ENCODE measurements at places on chromosomes 4 and X.

DNA sequence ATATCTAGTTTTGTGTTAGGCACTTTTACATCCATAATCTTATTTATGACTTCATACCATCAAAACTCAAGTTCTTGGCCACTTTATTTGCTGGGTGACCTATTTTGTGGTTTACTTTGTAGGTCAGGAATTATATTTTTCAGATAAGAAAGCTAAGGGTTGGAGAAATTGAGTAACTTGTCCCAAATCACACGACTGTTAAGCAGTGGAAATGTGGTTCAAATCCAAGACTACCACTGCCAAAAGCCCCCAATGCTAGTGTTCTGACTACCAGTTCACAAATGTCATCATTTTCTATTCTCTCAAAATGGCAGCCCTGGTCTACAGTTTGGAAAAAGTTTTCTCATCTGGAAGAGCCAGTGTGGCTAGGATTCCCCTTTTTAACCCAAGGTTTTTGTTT is 74.6 kb downstream of the OPHN1 start:
- no peak for DNase-seq

- DNase-seq = no peak
Observed at GRCh38 chr4:158760866-158761265, 8.0 kb upstream of the FNIP2 start.

GRCh38 chrX:318739-319578 is at the start of gene GTPBP6:
TSS of gene GTPBP6 (minus strand) at chrX:318796. CDS start at chrX:318787, 9 bp downstream.
- peak; percentile 98 for DNase-seq

- no peak for DNase-seq
Observed at GRCh38 chr4:184397516-184398163, 76.7 kb downstream of the IRF2 start.

DNA sequence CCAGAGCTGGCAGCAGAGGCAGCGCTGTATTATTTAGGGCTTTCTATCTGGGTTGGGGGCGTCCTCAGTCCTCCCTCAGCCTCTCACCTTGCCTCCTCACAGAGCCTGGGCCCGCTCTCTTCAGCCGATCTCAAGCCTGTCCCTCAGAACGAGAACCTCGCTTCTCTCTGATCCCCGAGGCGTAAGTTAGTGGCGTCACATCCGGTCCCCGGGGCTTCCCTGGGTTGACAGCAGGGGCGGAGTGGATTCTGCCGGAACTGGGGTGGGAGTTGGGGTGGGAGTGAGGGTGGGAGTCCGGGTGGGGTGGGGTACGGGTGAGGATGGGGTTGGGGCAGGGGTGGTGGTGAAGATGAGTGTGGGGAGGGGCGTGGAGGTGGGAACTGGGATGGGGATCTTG is at the start of gene MAGEA10:
TSS of gene MAGEA10 (minus strand) at position 190 of the 397 bp plus-strand sequence. CDS start 2,957 bp downstream, outside the sequence.
- DNase-seq = no peak

- no peak for DNase-seq
Observed at GRCh38 chr4:110543577-110543976, 67.6 kb downstream of the ENPEP start.

- no peak for DNase-seq
Observed at GRCh38 chr4:98482503-98482846, 175.9 kb downstream of the TSPAN5 start.

DNA sequence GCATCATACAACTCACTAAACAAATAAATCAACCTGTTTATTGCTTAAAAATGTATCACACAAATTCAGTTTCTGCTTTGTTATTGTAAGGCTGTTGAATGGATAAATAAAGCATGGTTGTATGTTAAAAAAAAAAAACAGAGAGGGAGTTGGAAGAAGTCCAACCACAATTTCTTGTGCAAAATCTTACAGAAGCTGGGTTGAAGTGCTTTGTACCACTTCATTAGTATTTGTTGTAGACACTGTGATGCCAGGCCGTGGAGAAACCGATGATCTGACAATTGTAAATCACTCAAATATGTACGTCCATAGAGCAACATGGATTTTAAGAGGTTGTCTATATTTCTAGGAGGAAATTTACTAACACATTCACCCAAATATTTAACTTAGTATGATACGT is 132.6 kb upstream of the MXRA5 start:
- no peak for DNase-seq

- DNase-seq = no peak
Observed at GRCh38 chr4:10083861-10084641, 32.5 kb downstream of the WDR1 start.

DNA sequence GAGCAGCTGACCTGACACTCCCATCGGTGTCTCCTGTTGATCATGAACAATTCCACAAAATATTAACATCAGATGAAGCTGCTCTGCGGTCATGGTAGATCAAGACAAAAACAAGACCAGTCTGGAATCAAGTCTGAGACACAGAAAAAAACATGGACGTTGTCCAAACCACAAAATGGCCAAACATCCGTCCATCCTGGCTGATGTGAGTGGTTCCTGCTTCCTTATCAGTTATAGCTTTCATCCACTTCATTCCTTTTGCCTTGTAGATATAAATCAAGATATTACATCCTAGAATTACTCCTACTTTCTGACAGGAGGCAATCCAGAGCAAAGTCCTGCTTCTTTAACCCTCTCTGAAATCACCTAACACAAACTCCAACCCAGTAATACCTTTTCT is 28.8 kb upstream of the PCSK1N start:
- DNase-seq = no peak

DNA sequence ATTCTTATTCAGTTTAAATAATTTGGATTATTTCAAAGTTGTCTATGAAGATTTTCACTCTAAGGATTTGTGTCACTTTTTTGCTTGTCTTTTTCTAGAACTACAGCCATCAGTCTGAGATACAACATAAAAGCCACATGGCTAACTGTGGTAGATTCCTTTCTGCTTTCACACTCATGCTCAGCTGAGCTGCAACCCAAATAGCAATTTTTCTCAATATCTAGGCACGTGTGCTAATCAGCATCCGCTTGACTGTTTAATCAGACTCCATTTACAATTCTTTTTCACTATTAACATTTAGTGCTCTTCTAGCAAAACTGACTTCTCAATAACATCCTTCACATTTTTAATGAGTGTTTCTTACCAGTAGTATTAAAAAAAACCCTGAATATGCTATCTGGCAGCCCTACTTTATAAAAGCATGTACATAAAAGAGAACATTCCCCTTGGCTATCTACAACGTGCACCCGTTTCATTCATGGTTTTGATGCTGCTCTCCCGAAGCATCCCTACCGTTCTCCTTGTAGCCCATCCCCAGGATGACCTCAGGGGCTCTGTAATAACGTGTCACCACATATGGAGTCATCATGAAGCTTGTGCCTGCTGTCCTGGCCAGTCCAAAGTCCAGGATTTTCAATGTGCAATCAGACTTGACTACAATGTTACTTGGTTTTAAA is 259.2 kb downstream of the MAPK10 start:
- no peak for DNase-seq

- DNase-seq = no peak
Observed at GRCh38 chrX:150940844-150941495, 42.2 kb upstream of the HMGB3 start.

All from CD4-positive, alpha-beta T cell treated with Interleukin-17A for 4 hours (primary cell).